ENCODE measurements at places on chromosomes 13 and 19.

DNA sequence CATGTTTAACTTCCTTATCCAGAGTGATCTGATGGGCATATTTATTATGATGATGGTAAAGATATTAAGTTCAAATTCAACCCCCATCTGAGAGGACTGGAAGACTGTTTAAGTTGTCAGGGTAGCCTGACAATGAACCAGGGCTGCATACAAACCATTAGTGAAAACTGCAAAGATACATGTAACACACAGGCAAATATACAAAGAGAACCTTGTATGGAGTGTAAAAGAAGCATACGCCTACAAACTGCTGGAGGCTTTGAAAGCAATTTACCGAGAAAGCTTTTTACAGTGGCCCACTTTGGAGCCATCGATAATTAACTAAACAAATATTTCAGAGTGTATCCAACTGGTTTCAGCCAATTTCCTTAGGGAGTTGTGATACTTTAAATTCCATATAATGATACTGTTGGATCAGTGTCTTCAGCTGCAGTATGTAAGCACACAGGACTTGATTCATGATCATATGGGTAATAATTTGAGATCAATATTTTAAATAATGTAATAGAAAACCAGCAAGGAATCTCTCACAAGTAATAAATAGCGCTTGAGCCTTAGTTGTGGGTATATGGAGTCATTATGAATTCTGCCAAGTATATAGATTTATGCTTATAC is 231.5 kb upstream of the SPRY2 start:
- no peak for DNase-seq

DNA sequence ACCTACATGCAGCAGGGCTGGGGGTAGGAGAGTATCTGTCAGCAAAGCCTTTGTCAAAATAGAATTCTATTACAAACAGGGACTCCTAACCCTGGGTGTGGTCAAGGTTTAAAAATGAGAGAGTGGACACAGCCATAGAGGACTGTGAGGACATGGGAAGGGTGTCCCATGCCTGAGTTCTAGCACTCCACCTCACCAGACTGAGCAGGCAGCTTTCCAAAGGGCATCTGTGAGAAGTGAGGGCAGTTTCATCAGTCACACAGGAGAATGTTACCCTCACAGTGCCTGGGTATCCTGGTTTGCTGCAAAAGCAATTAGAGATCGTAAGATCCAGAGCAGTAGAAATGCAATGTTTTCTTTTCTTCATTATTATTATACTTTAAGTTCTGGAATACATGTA is 174.9 kb upstream of the UBL3 start:
- DNase-seq: no peak

DNA sequence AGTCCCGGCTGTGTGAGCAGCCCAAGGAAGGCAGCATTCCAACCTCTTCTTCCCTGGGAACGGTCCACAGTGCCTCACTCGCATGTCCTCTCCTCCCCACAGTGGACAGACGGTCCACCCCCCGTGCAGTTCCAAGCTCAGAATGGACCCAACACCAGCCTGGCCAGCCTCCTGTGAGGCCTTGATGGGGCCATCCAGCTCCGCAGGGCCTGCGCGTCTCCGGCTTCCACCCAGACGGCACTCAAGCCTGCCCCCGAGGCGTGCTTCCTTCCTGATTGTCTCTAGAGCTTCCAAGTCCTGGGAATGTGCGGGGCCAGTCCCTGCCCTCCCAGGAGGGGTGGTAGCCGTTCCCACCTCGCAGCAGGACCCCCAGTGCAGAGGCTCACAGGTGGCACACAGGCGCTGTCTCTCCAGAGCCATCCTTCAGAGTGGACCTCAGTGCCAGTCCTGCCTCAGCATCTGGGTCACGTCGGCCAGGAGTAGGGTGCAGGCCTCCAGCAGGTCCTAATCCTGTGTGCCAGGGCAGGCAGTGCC is 35.0 kb downstream of the MAU2 start:
- DNase-seq: no peak

- no peak for DNase-seq
These were observed 63.9 kb upstream of the GTF3A start for GRCh38 chr13:27360562-27360961.

- DNase-seq: no peak
These were observed 28.6 kb downstream of the POLR1D start for GRCh38 chr13:27650312-27650711.

DNA sequence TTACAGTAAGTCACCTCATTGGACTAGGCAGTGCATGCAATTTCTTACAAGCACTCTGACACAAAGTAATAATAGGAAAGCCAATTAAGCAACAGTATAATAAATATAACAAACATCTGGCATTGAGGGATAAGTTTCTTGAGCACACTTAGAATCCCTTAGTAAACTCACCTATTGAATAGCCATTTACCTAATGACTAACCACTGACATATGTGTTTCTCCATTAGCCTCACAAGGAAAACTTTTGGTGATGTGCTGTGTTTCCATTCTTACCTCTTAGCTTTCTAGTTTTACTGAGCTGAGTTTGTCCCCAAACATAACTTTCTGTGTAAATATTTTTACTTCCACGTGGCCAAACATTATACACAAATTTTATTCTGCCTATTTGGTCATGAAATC is 47.4 kb upstream of the PCDH9 start:
- no peak for DNase-seq

- peak; percentile 67 for DNase-seq
These were observed 27.6 kb upstream of the MAP3K10 start for GRCh38 chr19:40163541-40164129.

- no peak for DNase-seq
These were observed 334.0 kb downstream of the TBC1D4 start for GRCh38 chr13:75147946-75148345.

GRCh38 chr13:73844986-73845385 is 289.2 kb downstream of the KLF12 start:
- no peak for DNase-seq

DNA sequence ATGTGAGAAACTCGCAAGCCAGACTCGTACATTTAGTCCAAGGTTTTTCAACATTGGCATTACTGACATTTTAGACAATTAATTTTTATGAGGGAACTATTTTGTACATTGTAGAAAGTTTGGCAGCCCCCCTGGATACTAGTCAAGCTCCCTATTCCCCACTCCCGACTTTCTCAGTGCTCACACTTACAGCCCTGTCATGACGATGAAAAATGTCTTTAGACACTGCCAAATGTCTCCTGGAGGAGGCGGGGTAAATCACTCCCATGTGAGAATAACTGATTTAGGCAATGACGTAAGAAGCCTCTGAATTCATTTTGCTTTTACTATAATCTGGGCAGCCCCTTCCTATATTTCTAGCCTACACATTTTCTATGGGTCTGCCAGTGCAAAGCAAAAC is 535.8 kb upstream of the KLHL1 start:
- no peak for DNase-seq

- DNase-seq: no peak
These were observed 1084.4 kb downstream of the SLITRK1 start for GRCh38 chr13:82797876-82798275.

- no peak for DNase-seq
These were observed 151.5 kb downstream of the NHLRC3 start for GRCh38 chr13:39189778-39190177.

DNA sequence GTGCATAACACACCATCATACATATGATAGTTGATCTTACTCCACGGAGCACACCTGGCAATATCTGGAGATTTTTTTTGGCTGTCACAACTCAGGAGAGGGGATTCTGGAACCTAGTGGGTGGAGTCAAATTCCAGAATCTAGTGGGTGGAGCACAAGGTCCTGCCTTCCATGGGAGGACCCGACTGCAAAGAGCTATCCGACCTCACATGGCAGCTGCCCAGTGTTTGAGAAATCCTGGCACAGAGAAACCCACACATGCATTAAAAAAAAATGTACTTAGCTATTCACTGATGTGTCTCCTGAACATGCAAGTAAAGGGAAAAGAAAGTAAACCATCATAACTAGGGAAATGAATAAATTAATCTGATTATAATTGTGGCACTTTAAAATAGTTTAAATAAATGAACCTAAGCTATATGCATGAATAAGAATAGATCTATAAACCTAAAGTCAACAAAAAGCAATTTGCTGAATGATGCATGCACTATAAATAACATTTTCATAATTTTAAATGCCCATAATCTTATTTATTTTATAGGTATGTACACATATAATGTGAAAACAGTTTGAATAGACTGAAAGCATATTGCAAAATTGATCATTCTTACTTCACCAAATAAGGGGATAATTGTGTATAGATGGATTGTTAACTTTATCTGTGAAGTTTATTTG is 300.3 kb downstream of the MYO16 start:
- DNase-seq: no peak

GRCh38 chr13:23632048-23632582 is 61.9 kb downstream of the TNFRSF19 start:
- no peak for DNase-seq

GRCh38 chr13:80204642-80205041 is 136.3 kb downstream of the SPRY2 start:
- DNase-seq: no peak

Measured in GM06990 (cell line).